Tibial artery (tissue), 4 donors: ENCODE measurements at places on chromosomes 3 and 15.

- no peak for DNase-seq
Measured at GRCh38 chr3:154168998-154169795, 48.0 kb downstream of the ARHGEF26 start.

- DNase-seq = no peak
Measured at GRCh38 chr3:101193957-101194356, 126.4 kb downstream of the IMPG2 start.

- no peak for DNase-seq
Measured at GRCh38 chr3:118781839-118782238, 252.8 kb downstream of the IGSF11 start.

- DNase-seq = no peak
Measured at GRCh38 chr15:39504808-39505207, 76.1 kb upstream of the THBS1 start.

GRCh38 chr15:51155891-51156290, 61.2 kb upstream of the TNFAIP8L3 start:
- DNase-seq = no peak
